ENCODE measurements at places on chromosomes 7 and 10.

GRCh38 chr7:116342125-116342524, 131.8 kb downstream of the TES start:
- DNase-seq, result no peak

DNA sequence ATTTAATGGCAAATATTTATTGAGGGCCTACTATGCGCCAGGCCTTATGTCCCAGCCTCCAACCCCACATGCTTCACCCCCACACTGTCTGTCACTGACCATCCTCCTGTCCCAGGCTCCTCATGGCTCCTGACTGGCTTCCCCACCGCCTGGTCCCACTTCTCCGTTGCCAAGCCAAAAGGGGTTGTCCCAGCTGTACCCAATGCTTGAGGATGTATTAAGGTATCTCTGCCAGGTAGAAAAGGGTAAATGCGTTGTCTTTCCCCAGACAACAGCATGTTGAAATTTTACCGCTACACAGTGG, 168.8 kb upstream of the FRMD4A start:
- DNase-seq, result no peak

DNA sequence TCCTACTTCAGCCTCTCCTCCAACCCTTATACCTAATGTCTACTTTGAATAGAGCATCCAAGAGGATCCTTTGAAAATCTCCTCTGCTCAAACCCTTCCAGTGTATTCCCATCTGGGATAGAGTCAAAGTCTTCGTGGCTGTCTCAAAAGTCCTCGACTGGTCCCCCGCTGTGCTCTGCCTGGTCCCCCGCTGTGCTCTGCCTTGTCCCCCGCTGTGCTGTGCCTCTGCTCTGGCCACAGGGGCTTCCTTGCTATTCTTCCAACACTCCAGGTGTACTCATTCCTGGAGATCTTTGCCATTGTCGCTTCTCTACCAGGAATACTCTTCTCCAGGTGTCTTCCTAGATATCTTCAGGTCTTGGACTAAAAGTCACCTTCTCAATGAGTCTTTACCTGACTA, 36.1 kb upstream of the COMMD3 start:
- DNase-seq, result no peak

DNA sequence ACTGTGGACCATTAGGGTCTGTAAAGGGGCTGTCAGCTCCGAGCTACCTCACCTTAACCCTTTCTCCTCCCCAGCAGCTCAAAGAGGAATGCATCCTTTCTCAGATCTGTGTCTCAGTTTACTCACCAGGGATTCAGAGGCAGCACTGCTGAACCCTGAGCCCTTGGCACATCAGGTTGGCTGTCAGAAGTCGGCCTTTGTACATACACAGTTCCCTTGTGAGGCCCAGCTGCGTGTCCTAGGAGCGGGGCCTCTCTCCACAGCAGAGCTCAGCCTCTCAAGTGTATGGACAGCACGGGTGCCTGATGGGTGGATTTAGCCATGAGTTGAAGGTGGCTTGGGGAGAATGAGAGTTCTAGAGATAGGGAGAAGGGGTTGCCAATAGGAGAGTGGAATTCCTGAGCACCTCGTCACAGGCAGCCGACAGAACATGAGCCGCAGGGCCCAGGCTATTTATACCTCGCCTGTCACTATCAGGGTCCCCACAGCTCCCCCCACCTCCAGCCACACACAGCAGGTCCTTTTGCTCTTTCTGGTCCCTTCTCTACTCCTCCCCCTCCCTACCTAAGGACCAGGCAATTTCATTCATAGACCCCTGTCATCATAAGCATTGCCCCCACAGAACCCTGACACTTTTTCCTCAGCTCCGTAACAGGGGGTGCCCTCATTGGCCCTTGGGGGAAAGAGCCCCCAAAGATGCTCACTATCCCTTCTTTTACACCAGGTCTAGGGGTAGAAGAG, 2.1 kb upstream of the FLNC start:
- DNase-seq, result no peak

DNA sequence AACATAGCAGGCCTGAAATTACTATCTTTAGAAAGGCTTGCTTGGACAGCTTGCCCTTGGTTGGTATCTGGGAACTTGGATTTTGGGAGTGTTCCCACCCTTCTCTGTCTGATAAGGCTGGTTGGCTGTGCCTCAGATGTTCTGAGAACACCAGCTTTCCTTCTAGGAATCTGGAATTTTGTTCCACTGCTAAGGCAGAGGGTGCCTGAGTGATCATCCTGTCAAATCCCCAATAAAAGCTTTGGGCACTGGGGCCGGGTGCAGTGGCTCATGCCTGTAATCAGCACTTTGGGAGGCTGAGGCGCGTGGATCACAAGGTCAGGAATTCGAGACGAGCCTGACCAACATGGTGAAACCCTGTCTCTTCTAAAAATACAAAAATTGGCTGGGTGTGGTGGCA, 5.0 kb downstream of the TRUB1 start:
- no peak for DNase-seq

DNA sequence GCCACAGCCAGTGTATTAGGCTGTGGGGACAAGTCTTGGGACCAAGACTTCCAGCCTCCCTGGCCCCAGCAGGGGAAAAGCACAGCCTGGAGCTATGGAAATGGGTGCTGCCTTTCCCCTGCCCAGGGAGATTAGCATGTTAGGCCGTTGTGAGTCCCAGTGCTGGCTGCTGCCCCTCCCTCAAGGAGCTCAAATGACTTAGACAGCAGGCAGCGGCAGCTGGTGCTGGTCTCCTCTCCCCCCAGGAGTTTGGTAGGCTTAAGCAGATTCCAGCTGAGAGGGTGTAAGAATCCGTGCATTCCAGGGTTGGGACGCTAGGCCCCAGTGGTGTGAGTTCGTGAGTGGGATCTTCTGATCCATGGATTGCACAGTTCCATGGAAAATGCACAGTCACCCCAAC, 301.5 kb upstream of the PHF14 start:
- no peak for DNase-seq

GRCh38 chr7:27182285-27182841, 2.7 kb downstream of the HOXA11 start:
- no peak for DNase-seq

GRCh38 chr10:127405221-127405620, 143.9 kb upstream of the NPS start:
- DNase-seq, result no peak

GRCh38 chr7:45872116-45873034, 507 bp downstream of the CCDC201 start:
- DNase-seq, result peak; percentile 51

GRCh38 chr7:148849393-148850098, 34.5 kb downstream of the EZH2 start:
- no peak for DNase-seq

DNA sequence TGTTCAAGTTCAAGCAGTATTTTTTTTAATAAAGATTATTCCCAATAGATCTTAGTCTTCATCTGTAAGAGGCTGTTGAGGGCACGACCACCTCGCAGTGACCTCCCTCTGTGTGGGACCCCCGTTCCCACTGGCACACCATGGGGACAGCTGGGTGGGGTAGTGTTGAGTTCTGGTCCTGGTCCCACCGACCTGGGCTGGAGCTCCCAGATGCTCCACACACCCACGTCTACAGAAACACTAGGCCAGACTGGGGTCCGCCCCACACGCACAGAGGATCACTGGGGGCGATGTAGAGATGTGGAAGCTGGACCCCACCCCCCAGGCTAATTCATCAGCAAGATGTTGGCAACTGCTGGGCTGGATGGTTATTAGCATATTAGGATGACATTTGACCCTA, 623.6 kb downstream of the PTPRN2 start:
- DNase-seq, result no peak

DNA sequence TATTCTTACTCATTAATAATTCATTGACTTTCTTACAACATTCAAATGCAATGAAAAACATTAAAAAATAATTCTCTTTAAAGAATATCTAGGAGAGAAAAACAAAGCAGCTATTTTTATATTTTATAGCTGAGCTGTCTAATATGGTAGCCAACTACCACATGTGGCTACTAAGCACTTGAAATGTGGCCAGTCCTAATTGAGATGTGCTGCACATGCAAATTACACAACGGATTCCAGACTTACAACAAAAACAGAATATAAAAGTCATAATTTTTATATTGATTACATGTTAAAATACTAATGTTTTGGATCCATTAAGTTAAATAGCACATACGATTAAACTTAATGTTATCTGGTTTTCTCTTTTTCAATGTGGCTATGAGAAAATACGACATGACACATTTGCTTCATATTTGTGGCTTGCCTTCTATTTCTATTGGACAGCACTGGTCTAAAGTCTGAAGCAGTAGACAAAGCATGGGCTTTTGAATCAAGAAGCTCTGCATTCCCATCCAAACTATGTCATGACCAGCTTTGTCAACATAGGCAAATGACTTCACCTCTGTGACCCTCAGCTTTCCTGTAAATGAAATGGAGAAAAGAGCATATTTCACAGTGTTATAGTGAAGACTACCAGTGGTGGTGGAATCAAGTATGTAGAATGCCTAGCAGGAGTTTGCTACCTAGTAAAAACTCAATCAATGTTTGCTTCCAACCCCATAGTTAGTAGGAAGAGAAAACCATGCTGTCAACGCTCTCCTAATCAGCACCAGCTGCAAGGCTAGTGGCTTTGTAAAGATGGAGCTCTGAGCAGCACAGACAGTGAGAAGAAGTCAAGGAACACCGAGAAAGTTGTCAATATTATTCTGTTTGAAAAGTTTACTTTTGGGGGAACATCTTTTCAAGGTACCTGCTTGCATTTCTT, 37.1 kb upstream of the GDF10 start:
- DNase-seq, result no peak

- DNase-seq, result no peak
These were observed 99.2 kb upstream of the PIK3CG start for GRCh38 chr7:106765727-106766355.

GRCh38 chr7:69818636-69819332, 220.5 kb downstream of the AUTS2 start:
- no peak for DNase-seq

GRCh38 chr7:41116817-41117216, 586.1 kb downstream of the INHBA start:
- DNase-seq, result no peak

- DNase-seq, result no peak
These were observed 29.4 kb upstream of the PCGF5 start for GRCh38 chr10:91190876-91191583.

- DNase-seq, result no peak
These were observed 41.8 kb downstream of the PFKP start for GRCh38 chr10:3109196-3109595.

GRCh38 chr7:143975617-143976016, 21.0 kb downstream of the OR2F1 start:
- DNase-seq, result no peak

- no peak for DNase-seq
These were observed at the start of gene PSD for GRCh38 chr10:102418622-102419268. TSS of gene PSD (minus strand) at chr10:102418785. CDS start at chr10:102417038, 1,747 bp downstream.

DNA sequence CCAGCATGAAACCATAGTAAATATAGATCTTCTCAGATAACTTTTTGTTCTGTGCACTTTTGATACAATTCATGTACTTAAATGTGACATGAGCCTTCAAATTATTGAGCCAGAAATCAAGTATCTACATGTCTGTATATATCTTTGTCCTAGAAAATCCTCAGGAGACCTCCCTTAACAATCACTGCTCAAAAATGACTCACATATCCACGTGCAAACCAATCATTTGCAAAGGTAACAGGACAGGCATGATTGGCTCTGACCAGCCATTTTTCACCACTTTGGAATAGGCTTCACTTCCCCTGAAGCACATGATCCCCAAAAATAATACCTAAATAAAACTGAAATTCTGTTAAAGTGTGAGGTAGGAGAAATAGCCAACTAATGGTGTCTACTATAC, 902.5 kb downstream of the PCDH15 start:
- no peak for DNase-seq

DNA sequence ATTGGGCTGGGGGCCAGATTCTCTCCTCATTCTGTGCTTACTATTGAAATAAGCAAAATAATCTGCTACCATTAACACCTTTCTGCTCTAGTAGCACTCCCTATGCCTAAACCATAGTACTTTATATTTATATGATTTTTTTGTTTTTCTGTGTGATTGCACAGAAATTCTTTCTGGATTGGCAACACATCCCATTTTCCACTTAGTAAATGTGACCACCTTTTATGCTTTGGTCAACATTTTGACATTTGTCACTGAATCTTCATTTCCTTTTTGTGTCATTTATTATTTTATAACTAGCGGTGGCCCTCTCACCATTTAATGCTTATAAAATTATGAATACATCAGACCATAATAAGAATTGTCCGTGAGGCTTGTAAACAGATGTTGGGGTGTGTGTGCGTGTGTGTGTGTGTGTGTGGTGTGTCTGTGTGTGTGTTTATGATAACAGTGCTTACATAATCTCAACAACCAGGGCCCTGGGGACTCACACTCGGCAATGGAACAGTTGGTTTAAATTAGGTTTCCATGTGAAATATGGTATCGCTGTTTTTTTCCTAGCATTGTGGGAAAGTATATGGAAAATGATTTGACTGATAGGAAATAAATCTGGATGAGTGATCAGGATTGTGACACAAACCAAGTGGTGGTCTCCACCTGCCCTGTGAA, 138.9 kb downstream of the NOC3L start:
- no peak for DNase-seq

DNA sequence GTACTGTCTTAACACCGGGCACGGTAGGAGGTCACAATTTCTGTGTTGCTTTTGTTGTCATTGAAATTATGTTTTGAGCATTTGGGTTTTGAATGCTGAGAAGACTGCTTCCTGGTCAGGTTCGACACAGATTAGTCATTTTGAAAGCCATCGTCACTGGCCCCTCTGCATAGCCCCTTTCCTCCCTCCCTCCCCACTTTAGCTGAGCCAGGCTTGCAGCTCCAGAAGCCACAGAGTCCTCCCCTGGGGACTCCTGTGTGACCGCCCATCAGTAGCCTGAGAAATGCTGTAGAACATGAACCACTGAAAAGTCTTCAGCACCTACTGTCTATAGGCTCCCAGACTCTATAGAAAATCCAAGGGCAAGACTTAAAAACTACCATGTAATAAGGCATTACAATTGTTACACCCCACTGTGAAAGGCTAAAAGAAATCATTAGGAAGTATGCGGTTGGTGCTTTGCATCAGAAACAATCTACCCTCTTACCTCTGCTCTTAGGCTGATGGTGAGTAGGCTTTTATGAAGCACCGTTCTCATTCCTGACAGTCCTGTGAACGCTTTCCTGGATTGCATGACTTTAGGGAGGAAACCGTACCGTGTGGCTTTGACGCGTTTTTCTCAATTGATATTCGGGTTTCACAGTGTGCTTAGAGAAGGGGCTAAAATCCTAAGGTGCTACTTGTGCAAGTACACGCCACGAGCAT, 24.8 kb downstream of the JCAD start:
- no peak for DNase-seq

- no peak for DNase-seq
These were observed 81.5 kb upstream of the AFAP1L2 start for GRCh38 chr10:114485696-114486400.

- no peak for DNase-seq
These were observed 16.5 kb downstream of the ZNF365 start for GRCh38 chr10:62390497-62391176.

GRCh38 chr10:23294638-23295247, 49.9 kb downstream of the C10orf67 start:
- DNase-seq, result peak; percentile 4

DNA sequence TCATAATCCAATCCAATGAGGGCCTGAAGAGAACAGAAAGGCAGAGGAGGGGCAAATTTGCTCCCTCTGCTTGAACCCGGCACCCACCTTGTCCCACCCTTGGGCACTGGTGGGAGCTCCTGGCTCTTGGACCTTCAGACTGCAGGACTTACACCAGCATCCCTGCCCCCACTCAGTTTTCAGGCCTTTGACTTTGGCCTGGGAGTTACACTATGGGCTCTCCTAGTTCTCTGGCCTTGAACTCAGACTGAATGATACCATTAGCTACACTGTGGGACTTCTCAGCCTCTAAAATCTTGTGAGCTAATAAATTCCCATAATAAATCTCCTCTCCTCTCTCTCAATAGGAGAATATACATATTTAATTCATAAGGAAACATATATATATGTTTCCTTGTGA, 114.4 kb downstream of the AHR start:
- DNase-seq, result no peak

Measured in RPMI8226 (cell line).